ENCODE measurements at places on chromosomes 1 and 21.

- DNase-seq, result no peak
These were observed 200.5 kb downstream of the TOMM20 start for GRCh38 chr1:234927971-234928640.

GRCh38 chr1:106957795-106958194, 98.7 kb upstream of the PRMT6 start:
- no peak for DNase-seq

DNA sequence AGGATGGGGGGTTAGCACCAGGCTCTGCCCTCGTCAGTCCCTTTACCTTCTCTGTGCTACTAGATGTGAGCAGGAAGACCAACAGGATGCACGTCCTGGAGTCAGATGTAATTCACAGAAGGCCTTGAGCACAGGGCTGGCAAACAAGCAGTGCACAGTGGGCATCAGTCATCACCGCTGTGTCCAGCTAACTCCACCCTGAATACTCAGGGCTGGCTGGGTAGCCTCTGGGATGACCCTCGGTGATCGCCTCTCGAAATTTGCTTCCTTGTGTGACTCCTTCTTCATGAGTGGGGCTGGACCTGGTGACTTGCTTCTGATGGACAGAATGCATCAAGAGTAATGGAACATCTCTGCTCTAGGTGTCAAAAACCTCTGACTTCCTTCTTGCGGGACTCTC, 92.2 kb upstream of the TMPRSS2 start:
- DNase-seq, result no peak

GRCh38 chr1:63929106-63929478, 155.3 kb downstream of the ROR1 start:
- DNase-seq, result no peak

DNA sequence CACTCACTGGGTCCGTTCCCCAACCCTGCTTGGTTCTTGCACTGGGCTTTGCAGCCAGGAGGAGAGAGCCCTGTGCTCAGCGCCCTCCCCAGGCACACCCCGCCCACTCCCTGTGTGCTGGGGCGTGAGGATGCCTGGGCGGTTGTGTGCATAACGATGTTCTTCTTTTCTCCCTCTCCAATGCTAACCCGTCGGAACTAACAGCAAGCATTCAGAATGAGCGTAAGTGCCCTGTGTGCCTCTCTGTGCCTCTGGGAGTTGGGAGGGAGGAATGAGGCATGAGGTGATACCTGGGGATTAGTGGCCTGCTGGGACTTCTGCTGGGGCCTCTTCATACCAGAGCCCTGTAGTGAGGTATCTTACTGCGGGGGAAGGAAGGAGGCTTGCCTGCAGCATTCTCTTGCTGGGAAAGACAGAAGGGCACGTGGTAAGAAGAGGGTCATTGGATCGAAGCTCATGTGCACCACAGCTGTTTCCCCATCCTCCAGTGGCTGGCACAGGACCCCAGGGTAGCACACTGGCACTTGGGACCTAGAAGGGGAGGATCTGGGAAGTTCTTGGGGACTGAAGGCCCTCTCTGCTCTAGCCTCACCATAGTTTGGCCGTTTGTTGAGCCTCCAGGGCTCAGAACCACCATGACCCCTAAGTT, 79.8 kb downstream of the NFASC start:
- DNase-seq, result no peak

DNA sequence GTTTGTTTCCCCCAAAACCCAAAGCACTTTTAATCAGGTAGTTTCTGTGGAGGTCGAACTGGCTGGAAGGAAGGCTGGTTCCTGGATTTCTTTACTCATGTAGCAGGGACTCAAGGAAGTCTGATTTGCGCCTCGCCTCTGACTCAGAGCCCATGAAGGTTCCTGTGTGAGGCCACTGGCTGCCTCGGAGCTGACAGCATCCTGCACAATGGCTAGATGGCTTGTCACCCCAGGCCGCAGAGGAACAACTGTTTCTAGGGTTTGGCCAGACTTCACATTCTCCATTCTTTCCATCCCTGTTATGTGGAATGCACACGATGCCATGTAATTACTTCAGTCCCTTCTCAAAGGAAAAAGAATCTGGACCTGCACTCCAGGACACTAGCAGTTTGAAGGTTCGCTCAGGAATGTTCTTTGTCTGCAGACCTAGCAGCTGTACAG, 39.1 kb upstream of the PRSS38 start:
- DNase-seq, result no peak

GRCh38 chr1:40309374-40310128, 7.5 kb downstream of the COL9A2 start:
- no peak for DNase-seq

DNA sequence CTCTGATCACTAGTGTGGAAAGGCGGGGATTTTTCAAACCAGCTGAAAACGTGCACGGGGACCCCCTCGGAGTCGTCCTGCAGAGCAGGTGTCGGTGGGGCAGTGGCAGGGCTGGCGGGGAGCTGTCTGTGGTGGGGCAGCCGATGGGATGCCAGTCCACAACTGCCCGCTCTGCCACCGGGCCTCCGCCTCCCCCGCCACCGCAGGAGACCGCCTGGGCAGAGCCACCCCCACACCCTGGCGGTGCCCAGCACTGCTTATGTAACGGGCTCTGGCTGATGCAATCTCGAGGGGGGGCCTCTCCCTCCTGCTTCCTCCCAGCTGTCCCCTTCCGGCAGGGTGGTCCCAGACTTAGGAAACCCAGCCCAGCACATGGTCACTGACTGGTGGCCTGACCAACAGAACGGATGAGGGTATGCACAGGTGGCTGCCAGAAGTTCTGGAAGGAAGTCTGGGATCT, 9.3 kb downstream of the CHD5 start:
- no peak for DNase-seq

- no peak for DNase-seq
These were observed 19.5 kb downstream of the FBLIM1 start for GRCh38 chr1:15777909-15778707.

GRCh38 chr1:229406798-229407197, 27.1 kb downstream of the ACTA1 start:
- DNase-seq, result no peak

- no peak for DNase-seq
These were observed 7.0 kb upstream of the SLC26A9 start for GRCh38 chr1:205950280-205950679.

- DNase-seq, result no peak
These were observed 409.9 kb upstream of the ESRRG start for GRCh38 chr1:217133092-217133491.

DNA sequence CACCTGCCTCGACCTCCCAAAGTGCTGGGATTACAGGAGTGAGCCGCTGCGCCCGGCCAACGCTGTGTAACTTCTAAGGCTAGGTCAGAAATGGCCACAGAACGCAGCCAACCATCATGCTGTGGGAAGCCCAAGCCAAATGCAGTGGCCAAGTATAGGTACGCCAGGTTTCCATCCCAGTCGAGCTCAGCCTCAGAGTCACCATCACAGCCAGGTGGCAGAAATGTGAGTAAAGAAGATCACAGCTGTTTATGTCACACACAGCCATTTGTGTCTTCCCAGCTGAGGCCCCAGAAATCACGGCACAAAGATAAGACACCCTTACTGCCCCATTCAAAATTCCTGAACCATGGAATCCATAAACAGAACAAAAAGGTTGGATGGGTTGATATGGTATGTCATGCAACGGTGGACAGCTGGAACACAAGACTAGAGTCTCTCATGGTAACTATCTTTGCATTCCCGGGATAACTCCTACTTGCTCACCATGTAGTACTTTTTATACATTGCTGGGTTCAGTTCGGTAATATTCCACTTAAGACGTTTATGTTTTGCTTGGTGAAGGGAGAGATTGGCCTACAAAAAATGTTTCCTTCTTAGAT, 84.3 kb downstream of the SLC45A1 start:
- no peak for DNase-seq

DNA sequence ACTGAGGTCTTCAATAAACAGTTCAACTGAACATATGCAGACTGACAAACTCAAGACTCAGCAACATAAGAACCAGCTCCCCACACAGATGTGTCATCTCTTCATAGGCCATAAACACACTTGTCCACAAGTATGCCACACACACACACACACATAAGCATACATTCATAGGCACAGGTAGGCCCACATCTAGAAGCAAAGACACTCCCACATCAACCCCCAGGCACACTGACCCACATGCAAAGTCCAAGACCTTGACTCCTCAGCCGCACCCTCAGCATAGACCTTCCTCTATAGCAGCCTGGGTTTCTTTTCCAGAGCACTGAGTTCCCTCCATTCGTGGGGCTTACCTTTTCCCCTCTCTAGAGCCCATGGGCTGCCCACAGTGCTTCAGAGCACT, 1.4 kb downstream of the LAD1 start:
- DNase-seq, result no peak

- no peak for DNase-seq
These were observed 60.6 kb downstream of the SCCPDH start for GRCh38 chr1:246784621-246785493.

DNA sequence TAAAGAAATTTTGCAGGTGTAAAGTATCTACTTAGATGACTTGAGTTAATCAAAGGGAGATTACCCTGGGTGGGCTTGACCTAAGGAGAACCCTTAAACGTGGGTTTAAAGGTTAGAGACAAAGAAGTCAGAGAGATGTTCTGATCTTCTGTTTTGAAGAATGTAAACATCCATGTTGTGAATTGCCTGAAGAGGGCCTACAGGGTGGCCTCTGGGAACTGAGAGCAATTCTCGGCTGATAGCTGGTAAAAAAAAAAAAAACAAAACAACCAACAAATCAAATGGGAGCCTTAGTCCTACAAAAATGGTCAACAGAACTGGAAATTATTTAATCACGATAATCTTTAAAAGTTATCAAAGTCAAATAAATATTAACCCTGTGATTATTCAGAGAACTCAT, 89.4 kb upstream of the BCL10 start:
- no peak for DNase-seq

GRCh38 chr1:68327414-68327813, 95.1 kb upstream of the WLS start:
- DNase-seq, result no peak

- no peak for DNase-seq
These were observed 19.7 kb upstream of the RIPK4 start for GRCh38 chr21:41786509-41786987.

GRCh38 chr1:21815724-21816321, 3.8 kb downstream of the LDLRAD2 start:
- no peak for DNase-seq

DNA sequence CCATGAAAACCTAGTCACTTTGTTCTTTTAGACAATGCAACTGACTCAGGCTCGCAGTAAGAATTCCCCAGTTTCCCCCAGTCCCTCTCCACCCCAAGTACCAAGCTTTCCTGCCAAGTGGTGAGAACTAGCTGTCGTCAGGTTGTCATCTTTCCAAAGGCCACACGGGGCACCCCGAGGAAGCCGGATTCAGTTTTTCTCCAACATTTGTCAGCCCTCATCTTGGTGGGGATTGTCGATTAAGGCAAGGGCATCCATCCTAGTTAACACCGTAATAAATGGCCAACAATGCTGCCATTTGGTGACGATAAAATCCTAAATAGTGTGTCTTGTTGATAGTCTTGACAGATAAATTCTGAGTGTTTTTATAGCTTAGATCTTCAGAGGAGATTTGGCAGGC, 55.9 kb upstream of the PROX1 start:
- no peak for DNase-seq

GRCh38 chr1:145877923-145878486, 7.7 kb downstream of the ANKRD35 start:
- DNase-seq, result no peak

GRCh38 chr1:27297903-27298302, 24.1 kb upstream of the TMEM222 start:
- DNase-seq, result no peak

DNA sequence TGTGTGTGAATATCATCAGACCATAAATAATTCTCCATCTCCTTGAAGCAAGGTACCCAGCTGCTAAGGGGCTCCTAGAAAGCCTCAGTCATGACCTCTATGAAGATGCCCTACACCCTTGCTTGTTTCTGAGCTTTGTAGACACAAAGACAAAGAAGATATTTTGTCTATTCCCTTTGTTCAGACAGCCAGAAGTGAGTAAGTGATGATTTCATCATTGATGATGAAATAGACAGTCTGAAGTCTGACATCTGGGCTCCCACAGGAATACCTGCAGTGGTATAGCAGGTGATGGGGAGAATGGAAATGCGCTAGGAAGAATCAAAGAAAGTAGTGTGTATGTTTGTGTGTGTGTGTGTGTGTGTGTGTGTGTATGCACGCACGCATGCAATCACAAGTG, 82.2 kb upstream of the DPT start:
- no peak for DNase-seq

DNA sequence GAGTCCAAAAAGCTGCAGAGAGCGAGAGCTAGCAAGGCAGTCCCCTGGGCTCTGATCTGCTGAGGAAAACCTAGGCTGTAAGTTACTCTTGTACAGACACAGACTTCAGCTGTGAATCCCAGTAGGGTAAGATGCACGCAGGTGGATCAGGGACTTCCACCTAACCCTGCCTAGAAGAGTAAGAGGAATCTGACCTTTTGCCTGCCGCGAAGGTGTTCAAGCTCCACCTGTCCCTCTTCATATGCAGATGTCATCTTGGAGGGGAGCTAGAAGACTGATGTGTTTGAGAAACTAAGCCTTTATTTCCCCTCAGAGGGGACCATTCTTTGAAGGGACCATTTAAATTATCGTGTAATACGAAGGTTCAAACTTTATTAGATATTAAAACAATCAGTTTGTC, 108.6 kb upstream of the USP24 start:
- DNase-seq, result no peak

- DNase-seq, result no peak
These were observed 12.6 kb downstream of the FUBP1 start for GRCh38 chr1:77966291-77966690.

- no peak for DNase-seq
These were observed 13.2 kb downstream of the AMPD2 start for GRCh38 chr1:109632671-109633346.

- DNase-seq, result no peak
These were observed 450.4 kb downstream of the GPATCH2 start for GRCh38 chr1:217180443-217180842.

DNA sequence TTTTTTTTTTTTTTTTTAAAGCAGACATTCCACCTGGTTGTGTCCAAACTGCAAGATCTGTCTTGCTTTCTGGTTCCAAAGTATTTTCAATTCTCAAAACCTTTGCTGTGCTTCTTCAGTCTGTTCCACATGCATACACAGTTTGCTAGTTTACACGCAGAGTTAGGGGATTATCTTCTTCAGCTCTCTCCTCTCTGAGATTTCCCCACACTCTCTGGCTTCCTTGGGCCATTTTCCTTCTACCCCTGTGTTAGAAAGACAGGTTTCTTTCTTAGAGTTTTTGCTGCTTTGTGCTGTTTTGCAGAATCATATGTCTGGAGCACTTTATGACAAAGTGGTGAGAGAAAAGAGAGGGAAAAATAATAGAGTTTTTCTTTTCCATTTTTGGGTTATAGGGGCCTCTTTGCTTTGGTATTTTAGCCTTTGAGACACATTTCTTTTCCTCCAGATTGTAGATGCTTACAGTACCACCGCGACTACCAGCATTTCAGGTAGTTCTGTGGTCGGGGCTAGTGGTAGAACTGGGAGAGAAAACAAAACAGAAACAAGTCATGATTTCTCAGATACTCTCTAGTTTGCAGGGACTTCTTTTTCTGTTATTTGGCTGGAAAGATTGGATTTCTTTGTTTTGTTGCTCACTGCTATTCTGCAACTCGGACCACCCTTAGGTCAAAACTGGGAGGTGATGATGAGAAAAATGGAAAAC, 66.3 kb downstream of the RABGAP1L start:
- no peak for DNase-seq

All from CMK (cell line).